ENCODE measurements at places on chromosomes 3 and 15.
A peak's percentile ranks its signal among the peaks of the same experiment; 100 is the strongest.

DNA sequence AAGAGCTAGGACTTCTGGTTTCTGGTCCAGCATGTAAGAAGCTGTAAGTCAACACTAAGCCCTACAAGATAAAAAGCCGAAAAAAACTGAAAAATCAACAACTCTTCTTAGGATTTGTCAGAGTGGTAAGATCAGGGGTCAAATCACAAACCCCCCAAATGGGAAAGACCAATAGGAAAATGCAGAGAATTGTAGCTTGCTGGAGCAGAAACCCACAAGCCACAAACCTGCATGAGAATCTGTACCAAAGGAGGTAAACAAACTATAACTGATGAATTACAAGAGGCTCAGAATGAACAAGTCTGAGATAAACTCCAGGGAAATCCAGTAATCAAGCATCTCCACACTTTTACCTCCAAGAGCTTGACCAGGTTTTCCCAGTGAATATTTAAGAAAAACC is 36.0 kb downstream of the RFX7 start:
- no peak for DNase-seq

DNA sequence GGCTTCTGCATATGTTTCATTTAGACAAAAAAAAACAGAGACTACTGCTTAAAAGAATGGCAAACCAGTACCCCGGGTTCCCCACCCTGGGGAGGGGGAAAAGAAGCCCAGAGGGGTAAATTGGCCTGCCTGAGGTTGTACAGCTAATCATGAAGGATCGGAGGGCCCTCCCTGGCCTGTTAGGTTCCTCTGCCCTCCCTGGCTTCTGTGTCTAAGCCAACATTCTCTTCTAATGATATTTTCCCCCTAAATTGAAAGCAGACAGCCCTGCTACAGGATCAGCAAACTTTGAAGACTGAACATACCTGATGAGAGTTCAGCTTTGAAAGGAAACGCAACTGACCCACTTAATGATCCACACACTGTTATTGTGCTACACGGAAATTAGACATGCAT is 2.5 kb downstream of the ARHGAP31 start:
- DNase-seq, result no peak

DNA sequence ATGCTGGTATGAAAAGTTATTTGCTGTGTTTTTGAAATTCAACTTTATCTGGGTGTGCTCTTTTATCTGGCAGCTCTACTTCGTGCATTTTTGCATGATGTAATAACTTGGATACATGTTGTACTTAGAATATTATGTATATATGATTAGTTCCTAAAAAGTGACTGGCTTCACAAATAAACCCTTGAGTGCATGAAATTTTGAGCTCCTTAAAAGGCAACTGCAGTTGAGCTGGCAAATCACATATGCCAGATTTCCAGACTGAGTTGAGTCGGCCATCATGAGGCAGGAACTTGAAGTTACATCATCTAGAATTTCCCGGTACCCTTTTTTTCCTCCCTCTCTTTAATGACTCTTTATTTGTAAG is 162.5 kb downstream of the FNDC3B start:
- no peak for DNase-seq

- peak; percentile 6 for DNase-seq
These were observed 7.2 kb downstream of the RPS17 start for GRCh38 chr15:82532991-82533481.

- no peak for DNase-seq
These were observed 27.9 kb upstream of the PLCH1 start for GRCh38 chr3:155772801-155773200.

GRCh38 chr15:73996939-73997338 is 2.4 kb downstream of the PML start:
- peak; percentile 68 for DNase-seq

DNA sequence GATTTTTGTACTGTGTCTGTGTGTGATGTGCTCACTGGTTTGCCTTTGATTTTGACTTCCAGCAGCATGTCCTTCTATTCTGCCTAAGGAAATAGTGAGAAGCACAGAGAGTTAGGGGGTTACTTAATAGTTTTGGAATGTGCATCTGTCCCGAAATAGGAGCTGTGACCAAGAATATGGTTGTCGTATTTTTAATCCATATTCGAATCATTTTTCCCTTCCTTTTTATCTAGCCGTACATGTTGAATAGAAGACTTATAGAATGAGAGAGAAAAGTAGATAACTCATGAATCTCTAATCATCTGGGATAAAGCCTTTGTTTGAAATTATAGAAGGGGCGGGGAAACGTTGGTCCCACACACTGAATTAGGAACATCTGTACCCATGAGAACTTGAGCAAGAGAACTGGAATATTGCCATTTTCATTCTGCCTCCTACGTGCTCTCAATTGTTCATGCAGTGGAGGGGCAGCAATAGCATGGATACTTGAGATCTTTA is 23.6 kb downstream of the CRTC3 start:
- no peak for DNase-seq

GRCh38 chr3:173932624-173933023 is 535.1 kb downstream of the NLGN1 start:
- DNase-seq, result no peak

DNA sequence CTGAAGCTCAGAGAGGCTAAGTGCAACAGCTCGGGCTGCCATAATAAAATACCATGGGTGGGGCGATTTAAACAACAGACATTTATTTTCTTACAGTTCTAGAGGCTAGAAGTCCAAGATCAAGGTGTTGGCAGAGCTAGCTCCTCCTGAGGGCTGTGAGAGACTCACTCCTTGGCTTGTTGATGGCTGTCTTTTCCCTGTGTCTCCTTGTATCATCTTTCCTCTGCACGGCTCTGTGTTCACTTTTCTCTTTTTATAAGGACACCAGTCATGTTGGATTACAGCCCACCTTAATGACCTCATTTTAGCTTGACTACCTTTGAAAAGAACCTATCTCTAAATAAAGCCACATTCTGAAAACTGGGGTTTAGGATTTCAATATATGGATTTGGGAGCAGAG is 129.7 kb downstream of the RPL22L1 start:
- DNase-seq, result no peak
